Activated naive CD4-positive, alpha-beta T cell treated with anti-CD3 and anti-CD28 coated beads for 36 hours (primary cell): ENCODE measurements at places on chromosomes 2 and 18.

DNA sequence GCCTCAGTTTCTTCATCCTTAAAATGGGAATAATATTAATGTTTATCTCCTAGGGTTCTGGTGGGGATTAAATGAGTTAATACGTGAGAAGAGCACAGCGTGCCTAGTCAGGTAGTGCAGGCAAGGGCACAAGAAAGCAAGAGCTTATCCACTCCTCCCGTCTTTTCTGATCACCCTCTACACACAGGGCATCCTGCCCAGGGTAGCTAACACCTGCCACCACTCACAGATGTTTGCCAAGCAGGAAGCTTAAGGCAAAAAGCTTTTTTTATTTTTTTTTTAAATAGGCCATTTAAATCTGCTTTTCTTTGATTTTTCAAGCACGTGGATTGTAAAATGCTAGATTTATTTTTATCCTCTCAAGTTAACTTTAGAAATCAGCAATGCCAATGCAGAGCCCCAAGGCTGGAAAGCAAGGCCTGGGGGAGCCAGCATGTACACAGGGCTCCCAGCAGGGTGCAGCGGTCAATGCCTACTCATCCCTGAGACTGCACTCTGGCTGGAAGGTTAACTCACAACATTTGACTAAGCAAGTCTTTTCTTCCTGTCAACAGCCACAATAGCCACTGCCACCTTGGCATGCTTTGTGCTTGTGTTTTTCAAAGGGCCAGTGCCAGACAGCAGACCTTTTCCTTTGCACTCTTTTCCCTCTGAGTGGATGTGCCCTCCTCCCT is 86.5 kb upstream of the ACAA2 start:
- DNase-seq: no peak

GRCh38 chr18:11983592-11983991 is 2.3 kb downstream of the IMPA2 start:
- DNase-seq: no peak

DNA sequence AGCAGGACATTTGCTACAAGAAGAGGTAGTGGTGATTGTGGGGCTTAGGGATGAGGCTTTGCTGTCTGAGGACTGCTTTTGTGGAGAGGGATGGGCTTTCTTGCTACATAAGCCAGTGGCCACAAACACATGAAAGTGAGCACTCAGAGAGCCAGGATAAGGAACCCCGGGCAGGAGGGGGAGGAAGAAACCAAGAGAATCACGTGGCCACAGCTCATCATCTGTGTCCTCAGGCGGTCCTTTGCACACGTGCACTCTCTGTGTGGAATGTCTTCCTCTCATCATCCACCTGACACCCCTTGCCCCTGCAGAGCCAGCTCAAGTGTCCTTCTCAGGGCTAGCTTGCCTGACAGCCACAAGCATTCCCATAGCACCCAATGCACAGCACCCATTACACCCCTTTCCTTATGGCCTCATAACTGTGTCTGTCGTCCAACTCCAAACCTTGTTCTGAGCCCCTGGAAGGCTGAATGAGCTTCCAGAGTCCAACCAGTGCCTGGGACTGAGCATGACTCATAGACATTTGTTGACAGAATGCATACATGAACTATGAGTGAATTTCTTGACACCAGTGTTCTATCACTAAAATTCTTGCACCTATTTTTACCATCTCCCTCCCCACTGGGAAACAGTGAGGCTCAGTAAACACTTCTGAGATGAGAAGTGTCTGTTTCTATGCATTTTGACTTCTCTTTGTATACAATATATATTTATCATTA is 398.3 kb downstream of the ALK start:
- no peak for DNase-seq

DNA sequence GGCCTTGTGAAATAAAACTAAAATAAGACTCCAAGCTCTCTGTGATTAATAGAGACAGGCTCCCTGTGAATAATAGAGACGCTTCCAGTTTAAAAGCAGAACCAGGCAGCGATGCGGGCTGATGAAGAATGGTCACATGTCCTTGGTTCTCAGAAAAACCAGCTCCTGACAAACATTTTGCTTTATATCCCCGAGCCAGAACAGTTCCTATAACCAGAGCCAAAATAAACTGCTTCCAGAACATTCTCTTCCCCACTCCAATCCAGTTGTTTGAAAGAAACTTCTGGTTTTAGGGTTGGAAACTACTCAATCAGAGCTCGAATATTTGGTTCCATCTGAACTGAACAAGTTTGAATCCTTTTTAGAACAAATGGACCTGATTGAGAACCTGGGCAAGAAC is 213.7 kb downstream of the TSN start:
- DNase-seq: no peak
